Upper lobe of left lung (tissue), 6 donors: ENCODE measurements at places on chromosomes 4 and X. TPM values are rescaled to one million over a fixed set of nuclear protein-coding genes. Genes with fewer than 3 reads are reported as not detected.

- H3K4me1 ChIP-seq, result no peaks in the 10 kb centered on the region
- H3K27me3 ChIP-seq, result no peaks in the 10 kb centered on the region
- H3K36me3 ChIP-seq, result no peaks in the 10 kb centered on the region
- DNase-seq, result no peak
- H3K27ac ChIP-seq, result no peak overlapping the region
Measured at GRCh38 chrX:124300405-124300804, 32.1 kb upstream of the TEX13D start.

- peaks cover 12% of the 10 kb centered on the region for H3K4me1 ChIP-seq
- H3K27ac ChIP-seq, result peak overlapping the region; percentile 93
- DNase-seq, result no peak
- H3K27me3 ChIP-seq, result no peaks in the 10 kb centered on the region
- H3K36me3 ChIP-seq, result no peaks in the 10 kb centered on the region
Measured at GRCh38 chrX:123859409-123859845, 426 bp upstream of the XIAP start.

- no peaks in the 10 kb centered on the region for H3K4me1 ChIP-seq
- H3K4me3 ChIP-seq, result no peak overlapping the region
- H3K27me3 ChIP-seq, result no peaks in the 10 kb centered on the region
- DNase-seq, result no peak
- H3K36me3 ChIP-seq, result no peaks in the 10 kb centered on the region
Measured at GRCh38 chr4:11074581-11075241, 354.0 kb downstream of the HS3ST1 start.

Gene CYBB
- 254 TPM for total RNA-seq

Gene CSAG1
- total RNA-seq, result not detected
